Caco-2 (cell line): ENCODE measurements at places on chromosomes 7 and 10.

- peak; percentile 22 for DNase-seq
Measured at GRCh38 chr7:50953820-50954219, 171.1 kb upstream of the GRB10 start.

GRCh38 chr7:44291066-44291732, 34.2 kb downstream of the CAMK2B start:
- DNase-seq: no peak

- DNase-seq: no peak
Measured at GRCh38 chr7:80686576-80686975, 48.1 kb downstream of the CD36 start.

GRCh38 chr7:100472121-100472851, 6.7 kb downstream of the TSC22D4 start:
- DNase-seq: no peak

GRCh38 chr10:122276611-122277208, 5.6 kb downstream of the BTBD16 start:
- DNase-seq: peak; percentile 90

DNA sequence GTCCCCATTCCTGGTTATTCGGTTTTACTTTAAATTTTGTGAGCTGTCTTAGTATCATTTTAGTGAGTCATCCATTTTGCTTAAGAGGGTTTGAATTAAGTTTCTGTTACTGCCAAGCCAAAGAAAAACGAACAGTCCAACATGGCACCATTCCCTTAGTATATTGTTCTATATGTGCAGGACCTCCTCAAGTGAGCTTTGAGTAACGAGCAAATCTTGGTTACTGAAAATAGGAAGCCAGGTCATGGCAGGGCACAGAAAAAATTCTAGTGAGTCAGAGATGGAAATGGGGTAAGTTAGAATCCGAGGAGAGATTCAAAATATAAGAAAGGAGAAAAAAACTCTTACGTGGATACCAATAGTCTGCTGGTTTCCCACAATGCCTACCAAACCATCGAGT, 292.9 kb downstream of the BAMBI start:
- no peak for DNase-seq

GRCh38 chr10:12679636-12680035, 321.9 kb downstream of the CCDC3 start:
- DNase-seq: no peak

GRCh38 chr7:151207315-151207714, 3.0 kb downstream of the H2BK1 start:
- DNase-seq: no peak

DNA sequence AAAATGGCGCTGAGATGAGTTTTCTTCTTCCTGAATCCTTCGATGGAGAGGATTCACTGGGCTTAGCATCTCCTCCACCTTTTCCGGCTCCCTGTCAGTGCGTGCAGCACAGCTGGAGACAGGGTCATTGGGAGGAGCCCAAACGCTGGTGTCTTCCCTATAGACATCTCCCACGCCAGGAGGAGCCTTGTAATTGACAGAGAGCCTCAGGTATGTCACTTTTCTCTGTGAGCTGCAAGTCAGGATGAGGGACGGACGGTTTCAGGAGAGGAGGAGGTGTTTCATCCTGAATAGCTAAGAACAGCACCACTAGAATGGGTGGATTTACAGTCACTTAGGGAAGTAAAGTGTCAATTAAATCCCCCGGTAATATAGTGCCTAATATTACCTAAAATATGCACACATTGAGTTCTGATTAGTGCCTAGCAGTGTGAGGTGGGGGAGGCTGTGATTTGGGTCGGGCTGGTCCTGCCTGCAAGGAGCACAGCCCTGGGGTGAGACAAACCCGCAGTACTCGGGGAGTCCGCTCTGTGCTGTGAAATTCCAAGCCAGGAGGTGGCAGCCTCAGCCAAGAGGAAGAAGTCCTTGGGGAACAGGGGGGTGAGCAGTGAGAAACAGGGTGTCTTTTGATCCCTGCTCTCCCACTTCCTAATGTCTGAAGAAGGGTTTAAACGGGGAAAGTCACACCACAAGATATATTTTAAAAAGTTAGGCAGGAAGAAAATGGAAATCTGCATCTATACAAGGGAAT, 28.2 kb downstream of the IL15RA start:
- DNase-seq: peak; percentile 74

DNA sequence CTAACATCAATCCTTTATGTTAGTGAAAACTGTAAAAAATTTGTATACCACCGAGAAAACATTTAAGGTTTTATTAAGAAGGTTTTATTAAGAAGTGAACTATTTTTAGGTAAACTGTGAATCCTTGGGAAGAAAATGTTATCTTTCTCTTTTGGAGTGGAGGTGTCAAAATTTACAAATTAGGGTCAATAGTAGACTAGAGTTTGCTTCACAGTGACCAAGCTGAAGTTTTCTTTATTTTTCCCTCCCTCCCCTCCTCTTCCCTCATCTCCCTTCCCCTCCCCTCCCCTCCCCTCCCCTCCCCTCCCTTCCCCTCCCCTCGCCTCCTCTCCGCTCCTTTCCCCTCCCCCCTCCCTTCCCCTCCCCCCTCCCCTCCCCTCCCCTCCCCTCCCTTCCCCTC, 168.8 kb downstream of the CNTNAP2 start:
- DNase-seq: no peak

- no peak for DNase-seq
Measured at GRCh38 chr10:104663076-104663475, 22.0 kb downstream of the SORCS3 start.

DNA sequence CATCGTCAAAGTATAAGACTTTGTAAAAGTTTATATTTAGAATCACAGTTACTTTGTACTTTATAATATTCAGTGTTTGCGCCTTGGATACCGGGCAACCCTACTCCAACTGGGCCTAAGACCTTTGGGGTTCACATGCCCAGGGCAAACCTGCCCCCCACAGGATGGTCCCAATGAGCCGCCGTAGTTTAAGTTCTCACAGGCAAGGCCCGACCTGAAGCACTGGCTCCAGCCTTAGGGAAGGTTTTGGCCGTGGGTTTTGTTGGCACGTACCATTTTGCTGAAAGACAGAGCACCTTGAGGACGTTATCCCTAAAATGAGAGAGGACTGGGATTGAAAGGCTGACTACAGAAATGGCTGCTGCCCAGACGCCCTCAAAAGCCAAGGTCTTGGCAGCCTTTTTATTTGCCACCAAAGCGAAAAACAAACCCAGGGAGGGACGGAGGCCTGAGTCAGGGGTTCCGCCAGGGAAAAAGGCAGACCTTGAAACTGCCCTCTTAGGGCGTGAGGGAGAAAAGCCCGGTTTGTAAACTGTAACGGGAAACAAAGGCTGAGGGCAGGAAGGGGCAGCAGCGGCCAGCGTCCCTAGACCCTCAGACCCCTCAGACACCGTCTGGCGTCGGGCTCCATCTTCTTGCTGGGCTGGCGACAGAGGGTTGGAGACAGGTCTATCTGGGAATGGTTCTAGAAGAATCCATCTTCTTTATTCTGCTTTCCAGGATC, at the start of gene CCDC172:
TSS of gene CCDC172 (plus strand) at position 222 of the 724 bp plus-strand sequence. CDS start 564 bp downstream, outside the sequence.
- no peak for DNase-seq

- DNase-seq: no peak
Measured at GRCh38 chr7:1800902-1801301, 130.8 kb downstream of the ELFN1 start.
